HS-5 (cell line): ENCODE measurements at places on chromosomes 16 and 17.

DNA sequence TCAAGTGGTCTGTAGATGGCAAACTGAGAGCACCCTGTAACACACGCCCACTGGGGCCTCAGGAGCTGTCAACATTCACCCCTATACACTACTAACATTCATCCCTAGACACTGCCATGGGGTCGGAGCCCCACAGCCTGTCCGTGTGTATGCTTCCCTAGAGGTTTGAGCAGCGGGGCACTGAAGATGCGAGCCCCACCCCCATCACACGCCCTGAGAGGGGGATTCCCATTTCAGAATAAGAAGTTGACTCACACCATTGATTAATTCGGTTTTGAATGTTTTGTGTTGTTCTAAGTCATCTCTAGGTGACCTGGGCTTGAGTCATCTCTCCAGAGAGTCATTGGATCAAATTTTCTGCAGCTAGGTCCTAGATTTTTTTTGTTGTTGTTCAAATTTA lies 37.3 kb upstream of the MMD start:
- DNase-seq: peak; percentile 76

DNA sequence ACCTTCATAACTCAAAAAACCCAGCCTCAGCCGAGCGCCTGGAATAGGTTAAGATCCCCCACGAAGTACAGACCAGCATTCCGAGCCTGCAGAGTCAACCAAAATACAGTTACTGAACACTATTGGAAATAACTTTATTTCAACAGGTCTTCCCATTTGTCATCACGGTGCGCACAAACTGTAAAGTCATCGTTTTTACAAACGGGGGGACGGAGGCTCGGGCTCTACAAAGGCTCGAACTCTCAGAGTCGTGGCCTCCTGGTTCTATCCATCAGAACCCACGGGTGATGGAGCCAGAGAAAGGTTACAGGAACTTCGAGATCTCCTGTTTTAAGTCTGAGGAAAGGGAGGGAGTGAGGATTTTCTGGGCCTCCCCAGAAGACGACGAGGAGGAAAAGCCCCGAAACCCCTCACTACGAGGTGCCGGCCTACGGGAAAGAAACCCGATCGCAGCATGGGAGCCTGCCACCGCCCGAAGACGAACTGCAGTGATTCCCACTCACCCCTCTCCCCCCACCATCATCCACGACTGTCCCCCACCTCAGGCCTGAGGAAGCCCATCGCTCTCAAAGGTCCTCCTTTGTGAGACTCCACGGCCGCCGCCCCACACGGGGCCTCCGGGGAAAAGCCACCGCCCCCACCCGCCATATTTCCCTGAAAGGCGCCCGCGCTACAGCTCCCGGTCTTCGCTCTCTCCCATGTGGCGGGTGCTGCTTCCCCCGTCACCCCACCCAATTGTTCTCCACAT lies 917 bp downstream of the YWHAE start:
- no peak for DNase-seq

GRCh38 chr17:63452962-63453551 lies 7.0 kb upstream of the CYB561 start:
- DNase-seq: no peak

DNA sequence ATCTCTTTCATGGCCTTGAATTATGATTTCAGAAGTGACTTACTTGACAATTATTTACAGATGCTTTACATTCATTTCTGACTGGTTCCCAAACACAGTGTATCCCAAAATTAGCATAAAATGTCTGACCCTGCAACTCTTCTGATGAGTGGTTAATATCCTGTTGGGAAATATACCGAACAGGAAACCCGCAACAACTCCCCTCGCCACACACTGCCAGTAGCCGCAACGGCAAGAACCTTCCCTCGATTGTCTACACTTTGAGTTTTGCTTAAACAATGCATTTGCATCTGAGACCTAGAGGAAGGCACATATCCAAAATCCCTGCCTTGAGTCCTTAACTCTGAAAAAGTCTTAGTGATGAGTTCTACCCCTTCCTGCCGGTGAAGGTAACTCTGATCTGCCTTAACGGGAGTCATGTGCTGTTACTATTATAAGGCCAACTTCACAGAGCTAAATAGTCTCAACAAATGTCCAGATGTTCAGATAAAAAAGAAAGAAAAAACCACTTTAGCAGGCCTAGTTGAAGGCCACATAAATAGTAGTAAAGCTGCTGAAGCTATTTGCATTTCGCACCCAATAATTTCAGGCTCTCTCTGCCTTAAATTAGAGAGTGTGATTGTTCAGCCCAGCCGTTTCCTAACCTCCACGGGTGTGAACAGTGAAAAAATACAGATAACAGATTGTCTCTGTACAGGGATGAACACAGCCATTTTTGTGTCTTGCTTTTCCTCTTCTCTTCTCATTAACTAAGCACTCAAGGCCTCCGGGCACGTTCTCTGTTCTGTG lies 321.1 kb downstream of the HS3ST3B1 start:
- no peak for DNase-seq

GRCh38 chr17:49787884-49788477 lies 500 bp upstream of the KAT7 start:
- no peak for DNase-seq

DNA sequence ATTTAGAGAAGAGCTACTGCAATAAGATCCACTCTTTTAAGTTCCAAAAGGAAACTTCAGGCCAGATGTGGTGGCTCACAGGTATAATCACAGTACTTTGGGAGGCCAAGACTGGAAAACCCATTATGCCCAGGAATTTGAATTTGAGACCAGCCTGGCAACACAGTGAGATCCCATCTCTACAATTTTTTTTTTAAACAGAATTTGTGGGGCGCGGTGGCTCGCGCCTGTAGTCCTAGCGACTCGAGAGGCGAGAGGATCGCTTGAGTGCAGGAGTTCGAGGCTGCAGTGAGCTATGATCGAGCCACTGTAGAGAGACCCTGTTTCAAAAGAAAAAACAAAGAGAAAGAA lies 793 bp downstream of the COG7 start:
- no peak for DNase-seq

GRCh38 chr16:1258225-1258600 lies 2.3 kb downstream of the TPSD1 start:
- no peak for DNase-seq

DNA sequence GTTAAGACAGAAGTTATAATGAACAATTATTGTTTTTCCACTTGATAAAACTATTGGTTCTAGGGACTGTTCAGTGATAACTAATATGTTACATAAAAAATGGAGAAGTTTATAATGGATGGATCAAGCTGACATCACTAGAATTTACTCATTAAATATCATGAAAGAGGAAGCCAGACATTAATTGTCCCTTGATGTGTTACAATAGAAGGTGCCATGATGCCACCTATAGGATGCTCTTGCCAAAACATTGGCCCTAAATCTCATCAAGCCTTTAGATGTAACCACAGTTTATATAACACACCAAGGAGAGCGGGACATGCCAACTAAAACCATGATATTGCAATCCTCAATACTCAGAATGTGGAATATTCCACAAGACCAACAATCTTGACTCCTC lies 147.9 kb upstream of the MON1B start:
- DNase-seq: peak; percentile 13

- DNase-seq: no peak
Observed at GRCh38 chr16:19837331-19837980, 47.2 kb downstream of the GPRC5B start.

- peak; percentile 77 for DNase-seq
Observed at GRCh38 chr16:80938004-80938878, 68.4 kb downstream of the CMC2 start.
